ENCODE measurements at places on chromosomes 7 and 10.

GRCh38 chr10:110379831-110380230 is 75.1 kb upstream of the SMNDC1 start:
- no peak for DNase-seq

DNA sequence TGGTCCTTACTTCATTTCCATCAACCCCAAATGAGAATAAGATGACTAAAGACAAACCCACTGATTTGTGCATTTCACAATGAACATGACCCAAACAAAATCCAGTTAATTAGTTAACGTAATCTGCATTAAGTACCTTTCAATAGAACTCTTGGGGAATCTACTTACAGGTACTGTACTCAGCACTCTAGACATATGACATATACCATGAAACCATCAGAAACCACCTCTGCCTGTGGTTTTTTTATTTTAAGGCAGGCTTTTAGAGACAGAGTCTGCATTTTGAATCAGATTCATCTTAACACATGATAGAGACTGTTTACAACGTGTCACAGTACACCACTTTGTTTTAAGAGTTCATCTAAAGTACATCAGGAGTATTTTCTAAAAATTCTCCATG is 168.4 kb downstream of the BTAF1 start:
- DNase-seq, result no peak

GRCh38 chr7:82114237-82114636 is 329.3 kb downstream of the CACNA2D1 start:
- no peak for DNase-seq

GRCh38 chr10:124383496-124383895 is 35.2 kb downstream of the OAT start:
- no peak for DNase-seq

DNA sequence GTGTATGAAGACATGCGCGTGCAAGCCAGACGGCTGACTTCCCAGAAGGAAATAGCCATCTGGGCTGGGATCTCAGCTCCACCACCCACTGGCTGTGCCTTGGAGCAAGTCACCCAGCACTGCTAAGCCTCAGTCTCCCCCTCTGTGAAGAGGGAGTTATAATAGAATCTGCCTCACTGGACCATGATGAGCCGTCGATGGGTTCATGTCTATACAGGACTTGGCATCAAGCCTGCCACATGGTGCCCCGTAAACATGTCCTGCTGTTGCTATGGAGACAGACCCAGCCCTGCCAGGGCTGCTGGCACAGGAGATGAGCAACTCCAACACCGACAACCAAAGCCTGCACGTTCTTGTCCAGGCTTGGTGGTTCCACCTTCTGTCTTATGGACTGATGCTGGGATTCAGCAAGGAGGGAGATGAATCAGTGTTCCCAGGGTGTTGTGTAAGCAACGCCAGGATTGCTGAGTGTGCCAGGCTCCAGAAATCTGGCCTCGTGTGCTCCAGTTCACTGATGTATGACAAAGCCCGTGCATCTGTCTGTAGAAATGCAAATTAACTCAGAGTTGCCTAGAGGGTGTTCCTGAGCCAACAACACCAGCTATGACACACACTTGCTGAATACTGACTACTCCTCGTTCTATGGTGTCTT is 5.6 kb downstream of the GPR15LG start:
- no peak for DNase-seq

DNA sequence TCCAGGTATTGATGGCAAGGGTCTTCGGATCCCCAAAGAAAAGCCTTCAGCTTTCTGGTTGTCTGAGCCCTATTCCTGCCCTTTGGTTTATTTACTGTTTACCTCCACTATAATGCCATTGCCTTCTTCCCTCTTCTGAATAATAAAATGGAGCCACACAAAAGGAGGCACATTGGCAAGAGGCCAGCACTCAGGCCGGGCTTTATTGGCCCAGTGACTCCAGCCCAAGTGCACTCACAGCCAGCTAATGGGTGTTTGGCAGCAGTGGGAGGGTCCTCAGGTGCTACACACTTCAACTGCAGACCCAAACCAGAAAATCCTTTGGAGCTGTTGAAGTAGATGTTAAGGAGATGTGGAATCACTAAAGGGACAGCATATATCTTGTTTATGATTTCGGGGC is 336.0 kb downstream of the PLXNA4 start:
- no peak for DNase-seq

DNA sequence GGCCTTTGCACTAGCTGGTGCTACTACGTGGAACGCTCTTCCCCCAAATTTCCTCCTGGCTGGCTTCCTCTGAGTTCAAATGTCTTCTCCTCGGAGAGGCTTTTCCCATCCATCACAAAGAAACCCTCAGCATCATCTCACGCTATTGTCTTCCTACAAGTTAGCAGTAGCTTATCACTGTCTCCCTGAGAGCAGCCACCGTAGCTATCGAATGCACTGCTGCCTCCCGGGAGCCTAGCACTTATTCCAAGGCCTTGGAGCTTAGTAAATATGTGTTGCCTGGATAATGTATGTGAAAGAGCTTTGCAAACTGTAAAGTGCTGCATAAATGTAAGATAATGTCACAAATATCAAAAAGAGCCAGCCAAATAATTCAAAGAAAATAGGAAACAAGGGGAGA is 124.4 kb downstream of the KCNMA1 start:
- DNase-seq, result no peak

DNA sequence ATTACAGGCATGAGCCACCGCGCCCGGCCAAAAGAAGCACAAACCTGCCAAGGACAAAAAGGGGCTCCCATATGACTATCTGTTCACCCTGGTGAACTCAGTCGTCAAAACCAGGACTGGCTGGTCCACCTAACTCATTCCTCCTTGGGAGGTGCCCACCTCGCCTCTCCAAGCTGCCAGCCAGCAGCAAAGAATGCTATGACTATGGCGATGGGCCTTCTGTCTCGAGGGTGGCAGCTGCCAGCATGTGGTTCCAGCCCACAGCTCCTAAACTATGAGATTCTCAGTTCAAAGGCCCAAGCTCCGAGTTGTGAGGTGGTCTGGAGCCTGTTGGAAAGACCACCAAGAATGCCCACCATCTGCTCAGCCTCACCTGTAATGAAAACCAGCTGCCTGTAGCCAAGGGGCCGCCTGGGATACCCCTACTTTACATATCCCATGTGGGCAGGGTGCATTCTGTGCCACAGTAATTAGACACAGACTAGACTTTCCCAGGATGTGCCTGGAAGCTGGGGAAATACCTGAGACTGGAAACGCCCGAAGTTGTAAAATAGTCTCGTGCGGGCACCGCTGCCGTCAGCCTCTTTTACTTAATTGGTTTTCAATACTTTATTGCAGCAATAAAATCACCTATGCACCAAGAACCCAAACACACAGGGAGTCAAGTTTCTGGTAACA is 71.1 kb downstream of the ZRANB1 start:
- no peak for DNase-seq

GRCh38 chr7:71485586-71485985 is 353.6 kb downstream of the GALNT17 start:
- DNase-seq, result no peak

- DNase-seq, result no peak
These were observed 92.6 kb upstream of the HECTD2 start for GRCh38 chr10:91317541-91317940.

- DNase-seq, result no peak
These were observed 98.5 kb downstream of the MCU start for GRCh38 chr10:72790216-72790990.

DNA sequence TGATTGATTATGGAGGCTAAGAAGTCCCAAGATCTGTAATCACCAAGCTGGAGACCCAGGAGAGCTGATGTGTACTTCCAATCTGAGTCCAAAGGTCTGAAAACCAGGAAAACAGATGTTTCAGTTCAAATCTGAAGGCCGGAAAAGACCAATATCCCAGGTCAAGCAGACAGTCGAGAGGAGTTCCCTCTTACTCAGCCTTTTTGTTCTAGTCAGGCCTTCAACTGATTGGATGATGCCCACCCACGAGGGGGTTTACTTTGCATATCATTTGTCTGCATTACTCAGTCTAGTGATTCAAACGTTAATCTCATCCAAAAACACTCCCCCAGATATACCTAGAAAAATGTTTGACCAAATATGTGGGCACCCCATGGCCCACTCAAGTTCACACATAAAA is 7.4 kb upstream of the ARID5B start:
- DNase-seq, result no peak

- DNase-seq, result no peak
These were observed 22.9 kb upstream of the CAMK2B start for GRCh38 chr7:44348300-44348699.

DNA sequence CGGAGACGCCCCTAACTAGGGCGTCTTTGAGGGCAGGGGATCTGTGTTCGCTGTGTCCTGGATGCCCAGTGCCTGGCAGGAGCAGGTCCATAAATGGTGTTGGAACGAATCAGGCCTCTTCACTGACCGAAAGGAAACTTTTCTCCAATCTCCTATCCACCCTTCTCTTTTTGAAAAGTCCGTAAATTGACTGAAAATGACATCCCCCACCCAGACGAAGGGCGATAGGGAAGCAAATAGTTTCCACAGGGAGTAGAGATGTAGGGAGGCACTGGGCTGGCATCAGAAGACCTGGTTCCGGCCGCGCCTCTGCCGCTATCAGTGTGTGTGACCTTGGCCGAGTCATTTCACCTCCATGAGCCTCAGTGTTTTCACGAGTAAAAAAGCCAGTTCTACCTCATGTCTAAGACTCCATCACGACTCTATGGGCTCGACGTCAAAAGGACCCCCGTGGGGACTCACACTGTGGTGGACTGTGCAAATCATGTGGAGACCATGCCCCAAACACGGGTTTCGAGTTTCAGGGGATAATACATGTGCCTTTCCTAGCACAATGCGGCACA is 497 bp upstream of the RAB11FIP2 start:
- no peak for DNase-seq

DNA sequence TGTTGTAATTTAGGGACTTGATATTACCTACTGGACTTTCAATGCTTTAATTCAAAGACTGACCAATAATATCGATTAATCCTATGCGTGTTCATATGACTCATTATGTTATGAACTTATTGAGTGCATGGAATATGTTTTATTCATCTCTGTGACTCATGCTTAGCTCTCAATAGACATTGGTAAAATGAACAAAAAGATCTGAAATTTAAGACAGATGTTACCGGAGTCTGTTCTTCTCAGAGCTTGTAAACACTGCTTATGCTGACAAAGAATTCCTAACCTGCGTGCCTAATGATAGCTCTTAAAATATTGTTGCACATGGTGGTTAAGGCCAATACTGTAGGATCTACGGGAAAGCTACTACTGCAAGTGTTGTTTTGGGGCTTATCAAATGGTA is 131.5 kb upstream of the ACBD5 start:
- DNase-seq, result no peak

DNA sequence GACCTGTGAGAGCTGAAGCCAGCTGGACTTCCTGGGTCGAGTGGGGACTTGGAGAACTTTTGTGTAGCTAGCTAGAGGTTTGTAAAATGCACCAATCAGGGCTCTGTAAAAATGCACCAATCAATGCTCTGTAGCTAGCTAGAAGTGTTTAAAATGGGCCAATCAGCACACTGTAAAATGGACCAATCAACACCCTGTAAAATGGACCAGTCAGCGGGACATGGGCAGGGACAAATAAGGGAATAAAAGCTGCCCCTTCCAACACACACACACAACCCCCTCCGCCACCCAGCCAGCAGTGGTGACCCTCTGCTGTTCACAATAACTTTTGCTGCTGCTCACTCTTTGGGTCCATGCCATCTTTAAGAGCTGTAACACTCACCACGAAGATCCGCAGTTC is 7.1 kb downstream of the ZNF511 start:
- DNase-seq, result no peak

DNA sequence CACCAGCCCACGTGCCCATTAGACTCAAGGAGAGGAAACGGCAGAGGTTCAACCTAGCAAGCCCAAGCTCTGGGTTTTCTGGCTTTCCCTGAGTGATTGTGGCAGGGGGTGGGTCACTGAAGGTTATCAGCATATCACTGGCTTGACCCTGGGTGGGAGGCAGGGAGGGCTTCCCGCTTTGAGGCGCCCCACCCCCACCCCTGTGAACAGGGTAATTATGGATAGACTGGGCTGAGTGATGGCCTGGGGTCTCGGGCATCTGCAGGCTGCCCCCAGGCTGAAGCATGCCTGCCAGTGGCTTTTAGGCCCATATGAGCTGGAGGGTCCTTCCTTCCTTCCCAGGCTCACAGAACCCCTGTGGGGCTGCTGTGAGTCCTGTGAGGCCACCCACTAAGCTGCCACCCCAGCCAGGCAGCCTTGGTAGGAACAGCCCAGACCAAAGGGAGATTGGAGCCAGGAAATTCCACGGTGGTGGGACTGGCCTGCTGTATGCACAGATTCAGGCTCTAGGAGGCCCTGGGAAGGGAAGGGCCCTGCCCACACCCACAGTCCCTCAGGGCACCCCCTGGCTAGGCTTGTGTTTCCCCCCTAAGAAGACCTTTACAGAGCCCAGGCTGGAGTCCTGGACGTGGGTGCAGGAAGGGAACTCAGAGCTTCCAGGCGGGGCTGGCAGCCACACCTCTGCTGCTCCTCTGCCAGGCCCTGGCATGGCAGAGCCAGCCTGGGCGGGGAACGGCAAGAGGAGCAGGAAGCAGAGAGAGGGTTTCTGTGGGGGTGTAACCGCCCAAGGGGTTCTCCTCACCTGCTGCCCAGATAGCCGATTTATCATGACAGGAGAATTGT is 33.1 kb downstream of the GPRIN2 start:
- DNase-seq, result no peak

GRCh38 chr7:77244222-77244934 is 44.8 kb upstream of the FGL2 start:
- no peak for DNase-seq

- DNase-seq, result no peak
These were observed 340.8 kb downstream of the PHTF2 start for GRCh38 chr7:78139335-78139734.

- DNase-seq, result no peak
These were observed 1191.4 kb upstream of the PHF14 start for GRCh38 chr7:9782275-9782674.

- no peak for DNase-seq
These were observed 134.3 kb downstream of the TAX1BP1 start for GRCh38 chr7:27873981-27874957.

DNA sequence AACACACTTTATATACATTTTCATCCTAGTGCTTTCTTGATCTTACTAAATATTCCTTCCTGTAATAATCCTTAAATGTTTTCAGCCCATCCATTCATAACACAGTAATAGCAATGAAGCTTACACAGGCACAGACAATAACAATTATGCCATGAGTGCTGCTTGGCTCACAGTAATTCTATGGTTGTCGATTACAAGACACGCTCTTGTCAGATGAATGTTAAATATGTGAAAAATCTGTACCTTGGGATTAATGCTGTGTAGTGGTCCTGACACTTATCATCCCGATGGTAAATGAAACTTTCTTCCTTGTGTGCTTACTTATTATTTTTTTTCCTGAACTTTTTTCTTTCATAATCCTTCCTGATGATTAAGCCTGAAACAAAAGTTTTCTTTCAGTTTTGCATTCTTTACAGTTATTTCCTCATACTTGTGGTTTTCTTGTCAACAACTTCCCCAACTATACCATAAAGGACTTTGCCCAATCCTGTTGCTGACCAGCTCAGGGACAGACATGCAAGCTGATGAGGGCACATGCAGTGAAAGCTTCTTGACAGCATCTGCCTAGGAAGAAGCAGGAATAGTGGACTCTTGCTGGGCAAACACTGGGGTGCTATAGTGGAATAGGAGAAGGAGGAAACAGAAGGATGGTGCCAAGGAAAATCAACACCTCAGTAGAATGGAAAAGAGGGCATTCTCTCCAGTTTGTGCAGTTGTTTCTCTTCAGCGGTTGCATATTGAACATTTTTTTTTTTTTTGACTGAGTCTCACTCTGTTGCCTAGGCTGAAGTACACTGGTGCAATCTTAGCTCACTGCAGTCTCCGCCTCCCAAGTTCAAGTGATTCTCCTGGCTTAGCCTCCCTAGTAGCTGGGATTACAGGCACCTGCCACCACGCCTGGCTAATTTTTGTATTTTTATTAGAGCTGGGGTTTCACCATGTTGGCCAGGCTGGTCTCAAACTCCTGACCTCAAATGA is 6.7 kb upstream of the MGAM2 start:
- no peak for DNase-seq

All from stimulated activated CD8-positive, alpha-beta memory T cell treated with anti-CD3 and anti-CD28 coated beads, Interleukin-15, amount 100 ng/mL, for 4 hours (primary cell).